ENCODE measurements at places on chromosomes 11 and 22. TPM values are rescaled to one million over a fixed set of nuclear protein-coding genes. Genes with fewer than 3 reads are reported as not detected.

The TEX12 gene
- polyA plus RNA-seq = 0.37 TPM

The MYO7A gene
- 7.6 TPM for polyA plus RNA-seq

The TRIM49 gene
- polyA plus RNA-seq = 0.09 TPM

The ACRV1 gene
- 0.09 TPM for polyA plus RNA-seq

The JAML gene
- 39.7 TPM for polyA plus RNA-seq

DNA sequence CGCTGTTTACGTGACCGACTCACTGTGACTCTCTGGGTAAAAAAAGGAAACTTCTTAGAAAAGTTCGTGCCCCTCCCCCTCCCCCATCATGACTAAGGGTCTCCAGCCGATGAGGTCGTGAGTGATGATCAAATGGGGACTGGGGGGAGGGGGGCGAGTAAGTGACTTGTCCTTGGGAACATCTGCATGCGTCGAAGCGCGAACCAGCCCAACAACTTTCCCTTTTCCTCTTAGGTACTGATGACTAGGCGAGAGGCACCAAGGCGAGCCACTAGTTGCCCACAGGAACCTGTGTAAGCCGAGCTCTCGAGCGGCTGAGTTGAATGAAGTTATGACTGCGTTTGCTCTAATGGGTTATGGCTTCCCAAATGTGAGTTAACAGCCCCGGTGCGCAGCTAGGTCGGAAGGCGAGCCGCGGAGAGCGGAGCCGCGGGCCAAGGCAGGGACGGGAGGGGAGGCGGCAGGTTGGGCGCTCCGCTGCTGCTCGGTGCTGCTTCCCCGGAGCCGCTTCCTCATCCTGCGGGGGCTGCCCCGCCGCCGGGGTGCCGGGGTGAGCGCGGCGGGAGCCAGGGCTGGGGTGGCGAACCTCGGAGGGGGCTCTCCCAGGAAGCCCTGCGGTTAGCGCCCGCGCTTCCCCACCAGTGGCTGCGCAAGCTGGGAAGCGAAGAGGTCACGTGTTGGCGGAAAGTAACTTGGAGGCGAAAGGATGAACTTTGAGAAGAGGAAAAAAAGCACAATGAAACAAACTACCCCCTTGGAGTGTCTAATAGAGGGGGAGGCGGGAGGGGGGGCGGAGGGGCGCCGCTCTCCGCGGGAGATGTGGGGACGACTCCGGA, 22.1 kb upstream of the BDNF start:
- DNase-seq = no peak

DNA sequence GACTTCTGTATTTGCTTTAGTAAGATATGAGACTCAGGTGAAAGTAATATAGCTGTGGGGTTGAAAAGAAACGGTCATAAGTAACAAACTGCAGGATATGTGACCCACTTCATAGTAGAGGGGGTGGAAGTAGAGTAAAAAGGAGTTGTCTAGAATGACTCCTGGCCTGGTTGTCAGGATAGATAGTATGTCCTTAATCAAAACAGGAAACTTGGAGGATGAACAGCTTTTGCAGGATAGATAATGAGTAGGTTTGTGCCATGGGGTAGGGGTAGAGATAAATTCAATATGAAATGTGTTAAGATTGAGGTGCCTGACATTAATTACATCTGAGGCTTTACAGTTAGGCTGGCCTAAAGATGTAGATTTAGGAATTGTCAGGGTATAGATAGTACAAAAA, 47.0 kb upstream of the B3GNT6 start:
- no peak for DNase-seq

GRCh38 chr11:36447947-36448346, 62.1 kb downstream of the TRAF6 start:
- DNase-seq = no peak

DNA sequence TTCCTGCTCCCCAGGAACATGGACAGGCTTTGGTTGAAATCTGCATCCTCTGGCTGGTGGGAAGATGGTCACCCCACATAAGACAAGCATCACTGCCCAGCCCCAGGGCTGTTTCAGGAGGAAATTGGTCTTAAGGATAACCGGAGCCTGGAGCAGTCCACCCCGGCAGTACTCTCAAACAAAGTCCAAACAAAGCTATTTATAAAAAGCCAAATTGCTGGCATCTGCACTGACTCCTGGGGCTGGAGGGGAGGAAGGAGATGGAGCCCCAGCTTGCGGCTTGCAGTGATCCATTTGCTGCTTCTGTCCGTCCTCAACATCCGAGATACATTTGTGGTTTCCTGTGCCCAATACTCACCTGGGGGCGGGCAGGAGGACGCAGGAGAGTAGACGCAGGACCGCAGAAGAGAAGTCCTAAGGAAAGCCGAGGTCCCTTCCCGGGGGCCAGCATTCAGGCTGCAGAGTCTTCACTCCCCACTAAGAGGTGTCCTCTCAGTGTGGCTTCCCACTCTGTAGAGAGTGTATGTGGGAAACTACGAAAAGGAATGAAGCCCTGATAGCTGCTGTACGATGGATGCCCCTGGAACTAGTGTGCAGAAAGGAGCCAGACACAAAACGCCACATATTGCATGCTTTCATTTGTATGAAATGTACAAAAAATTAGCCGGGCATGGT, 107.3 kb upstream of the FGF3 start:
- no peak for DNase-seq

GRCh38 chr11:61020551-61021235, 49.2 kb downstream of the CD6 start:
- DNase-seq = no peak

DNA sequence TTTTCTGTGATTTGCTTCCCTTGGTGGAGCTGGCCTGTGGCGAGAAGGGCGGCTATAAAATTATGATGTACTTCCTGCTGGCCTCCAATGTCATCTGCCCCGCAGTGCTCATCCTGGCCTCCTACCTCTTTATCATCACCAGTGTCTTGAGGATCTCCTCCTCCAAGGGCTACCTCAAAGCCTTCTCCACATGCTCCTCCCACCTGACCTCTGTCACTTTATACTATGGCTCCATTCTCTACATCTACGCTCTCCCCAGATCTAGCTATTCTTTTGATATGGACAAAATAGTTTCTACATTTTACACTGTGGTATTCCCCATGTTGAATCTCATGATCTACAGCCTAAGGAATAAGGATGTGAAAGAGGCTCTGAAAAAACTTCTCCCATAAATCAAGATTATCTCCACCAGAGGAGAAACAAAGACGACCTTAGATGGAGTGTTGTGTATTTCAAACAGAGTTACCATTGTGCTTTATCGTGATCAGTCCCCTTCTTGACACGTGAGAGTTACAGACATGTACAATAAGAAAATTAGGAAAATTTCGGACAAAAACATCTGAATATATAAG, 2.1 kb downstream of the OR9G1 start:
- no peak for DNase-seq

- no peak for DNase-seq
Measured at GRCh38 chr11:13889552-13890249, 72.8 kb upstream of the SPON1 start.

GRCh38 chr11:47961383-47961782, 19.0 kb upstream of the PTPRJ start:
- DNase-seq = no peak
